ENCODE measurements at places on chromosomes 1 and 21. TPM values are rescaled to one million over a fixed set of nuclear protein-coding genes. Genes with fewer than 3 reads are reported as not detected.

SH2D1B gene
- not detected for total RNA-seq

CAMK1G gene
- 0.83 TPM for total RNA-seq

PTPRF gene
- 34.4 TPM for total RNA-seq

REG4 gene
- not detected for total RNA-seq

CD84 gene
- not detected for total RNA-seq

ELF3 gene
- total RNA-seq = 0.18 TPM

OR6P1 gene
- total RNA-seq = not detected

TMCO1 gene
- total RNA-seq = 65.0 TPM

DNASE2B gene
- total RNA-seq = not detected

HLX gene
- total RNA-seq = 6.4 TPM

CDK11A gene
- 12.1 TPM for total RNA-seq

IQCC gene
- total RNA-seq = 1.0 TPM

FMO1 gene
- total RNA-seq = 0.14 TPM

CYYR1 gene
- total RNA-seq = not detected

FALEC gene
- total RNA-seq = 0.18 TPM

GSTM3 gene
- 220 TPM for total RNA-seq

NR1I3 gene
- total RNA-seq = not detected

MPZ gene
- total RNA-seq = 0.71 TPM

PLEKHG5 gene
- total RNA-seq = 7.0 TPM

SPRR2F gene
- total RNA-seq = not detected

C1QTNF12 gene
- 0.83 TPM for total RNA-seq

SPATA46 gene
- not detected for total RNA-seq

PALMD gene
- 0.85 TPM for total RNA-seq

RCAN3 gene
- total RNA-seq = 1.8 TPM

OR2G6 gene
- not detected for total RNA-seq

RSPH1 gene
- total RNA-seq = 0.14 TPM

SLC5A9 gene
- not detected for total RNA-seq

RBBP4 gene
- total RNA-seq = 67.0 TPM

KRTAP7-1 gene
- not detected for total RNA-seq

PADI1 gene
- total RNA-seq = under 0.01 TPM

S100A11 gene
- total RNA-seq = 30.6 TPM

ALDH9A1 gene
- 127 TPM for total RNA-seq

KIF17 gene
- 2.9 TPM for total RNA-seq

VWA1 gene
- total RNA-seq = 2.8 TPM

SPRR2E gene
- not detected for total RNA-seq
